ENCODE measurements at places on chromosomes 5 and 9.

DNA sequence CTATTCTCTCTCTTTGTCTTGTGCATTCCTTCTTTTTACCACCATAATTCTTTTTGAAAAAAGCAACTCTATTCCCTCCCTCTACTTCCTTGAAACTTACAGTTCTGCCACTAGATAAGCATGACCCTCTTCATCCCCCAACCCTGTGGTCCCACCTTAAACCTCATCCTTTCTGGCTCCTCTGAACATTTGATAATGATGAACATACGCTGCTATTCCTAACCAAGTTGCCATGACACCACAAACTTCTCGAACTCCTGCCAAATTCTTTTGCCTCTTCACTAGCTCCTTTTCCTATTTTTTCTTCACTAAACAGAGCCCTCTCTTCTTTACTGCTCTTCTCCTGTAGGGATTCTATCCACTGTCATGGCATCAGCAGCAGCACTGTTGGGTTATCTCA is 57.1 kb downstream of the MOCS2 start:
- DNase-seq, result no peak

DNA sequence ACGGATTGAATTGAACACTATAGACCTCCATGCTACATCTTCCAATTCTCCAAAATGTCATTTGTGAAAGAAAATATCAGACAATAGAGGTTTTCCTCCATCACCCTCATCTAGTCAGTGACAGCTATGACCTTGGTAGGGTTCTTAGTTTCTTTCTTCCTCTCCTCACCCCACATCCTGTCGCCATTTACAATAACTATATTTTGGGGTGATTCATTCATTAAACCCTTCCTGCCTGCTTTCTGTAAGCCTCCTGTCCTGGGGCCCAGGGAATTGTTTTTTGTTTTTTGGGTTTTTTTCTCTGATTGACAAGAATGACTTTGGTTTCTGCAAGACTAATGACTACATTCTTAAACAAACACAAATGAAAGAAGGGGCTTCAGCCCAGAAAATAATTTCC is 82.6 kb downstream of the PRELID2 start:
- no peak for DNase-seq

- no peak for DNase-seq
These were observed 262.1 kb upstream of the KLF4 start for GRCh38 chr9:107751567-107752210.

DNA sequence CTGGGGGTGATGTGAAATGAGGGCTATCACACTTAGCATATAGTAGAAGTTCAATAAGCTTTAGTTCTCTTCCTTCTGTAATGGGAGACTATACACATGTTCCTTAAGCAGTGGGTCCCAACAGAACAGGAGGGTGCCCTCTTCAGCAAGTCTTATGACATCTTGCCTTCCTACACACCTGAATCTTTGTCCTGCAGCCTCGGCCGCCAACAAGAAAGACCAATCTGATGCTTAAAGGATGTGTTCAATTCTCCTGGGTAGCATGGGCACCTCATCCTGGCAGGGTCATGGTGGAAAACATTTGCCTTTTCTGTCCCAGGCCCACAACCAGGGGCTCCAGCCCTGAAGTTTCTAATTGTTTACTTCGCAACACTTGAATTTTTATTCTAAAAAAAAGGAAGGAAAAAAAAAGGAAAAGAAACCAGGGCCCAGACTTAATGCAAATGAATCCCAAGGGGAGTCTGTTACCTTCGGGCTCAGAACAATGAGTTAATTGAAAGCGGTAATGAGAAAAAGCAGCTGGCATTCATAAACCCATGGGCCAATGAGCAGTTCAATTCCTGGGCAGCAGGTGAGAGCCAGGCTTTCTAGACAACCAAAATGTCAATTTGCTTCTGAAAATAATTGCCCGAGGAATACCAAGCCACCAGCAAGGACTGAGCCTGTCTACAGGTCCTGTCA is 26.2 kb upstream of the SMAD5 start:
- no peak for DNase-seq

GRCh38 chr5:62326302-62326701 is 20.3 kb downstream of the KIF2A start:
- no peak for DNase-seq

DNA sequence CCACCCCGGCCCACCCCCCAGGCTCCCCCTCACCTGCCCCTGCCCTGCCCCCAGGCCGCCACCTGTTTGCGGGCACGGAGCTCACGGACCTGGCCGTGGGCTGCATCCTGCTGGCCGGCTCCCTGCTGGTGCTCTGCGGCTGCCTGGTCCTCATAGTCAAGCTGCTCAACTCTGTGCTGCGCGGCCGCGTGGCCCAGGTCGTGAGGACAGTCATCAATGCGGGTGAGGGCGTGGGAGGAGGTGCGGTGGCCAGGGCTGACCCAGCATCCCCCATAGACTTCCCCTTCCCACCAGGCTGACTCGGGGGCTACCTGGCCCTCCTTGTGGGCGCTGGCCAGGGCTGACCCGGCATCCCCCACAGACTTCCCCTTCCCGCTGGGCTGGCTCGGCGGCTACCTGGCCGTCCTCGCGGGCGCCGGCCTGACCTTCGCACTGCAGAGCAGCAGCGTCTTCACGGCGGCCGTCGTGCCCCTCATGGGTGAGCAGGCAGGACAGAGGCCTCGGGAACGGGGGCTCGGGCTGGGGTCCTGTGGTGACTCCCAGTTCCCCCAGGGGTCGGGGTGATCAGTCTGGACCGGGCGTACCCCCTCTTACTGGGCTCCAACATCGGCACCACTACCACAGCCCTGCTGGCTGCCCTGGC is 3.5 kb downstream of the SLC34A3 start:
- no peak for DNase-seq

GRCh38 chr5:95068289-95068910 is 216.5 kb downstream of the MCTP1 start:
- no peak for DNase-seq

DNA sequence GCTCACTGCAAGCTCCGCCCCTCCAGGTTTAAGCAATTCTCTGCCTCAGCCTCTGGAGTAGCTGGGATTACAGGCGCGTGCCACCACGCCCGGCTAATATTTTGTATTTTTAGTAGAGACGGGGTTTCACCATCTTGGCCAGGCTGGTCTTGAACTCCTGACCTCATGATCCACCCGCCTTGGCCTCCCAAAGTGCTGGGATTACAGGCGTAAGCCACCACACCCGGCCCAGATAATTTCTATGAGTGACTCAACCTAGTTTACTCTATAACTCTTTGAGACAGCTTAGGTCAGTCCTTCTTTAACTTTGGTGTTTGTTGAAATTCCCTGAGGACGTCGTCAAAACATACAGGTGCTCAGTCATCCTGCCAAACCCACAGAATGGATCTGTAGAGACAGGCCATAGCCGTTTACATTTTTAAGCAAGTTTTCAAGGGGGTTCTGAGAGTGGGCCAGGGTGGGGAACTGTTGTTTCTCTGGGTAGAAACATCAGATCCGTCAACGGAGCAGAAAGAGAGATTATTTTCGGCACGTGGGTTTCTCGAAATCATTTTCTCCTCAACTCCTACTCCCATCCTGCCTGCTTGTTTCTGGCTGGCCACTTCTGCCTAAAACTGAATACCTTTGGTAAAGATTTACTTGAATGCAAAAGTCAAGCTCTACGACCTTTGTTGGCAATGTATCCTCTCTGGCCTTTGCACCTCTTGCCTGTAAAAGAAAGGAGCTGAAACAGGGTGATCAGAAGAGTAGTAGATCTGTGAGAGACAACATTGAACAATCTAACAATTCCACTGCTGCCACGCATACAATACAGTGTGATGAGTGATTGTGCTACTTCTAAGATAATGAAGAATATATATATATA is 6.0 kb upstream of the BOD1 start:
- no peak for DNase-seq

DNA sequence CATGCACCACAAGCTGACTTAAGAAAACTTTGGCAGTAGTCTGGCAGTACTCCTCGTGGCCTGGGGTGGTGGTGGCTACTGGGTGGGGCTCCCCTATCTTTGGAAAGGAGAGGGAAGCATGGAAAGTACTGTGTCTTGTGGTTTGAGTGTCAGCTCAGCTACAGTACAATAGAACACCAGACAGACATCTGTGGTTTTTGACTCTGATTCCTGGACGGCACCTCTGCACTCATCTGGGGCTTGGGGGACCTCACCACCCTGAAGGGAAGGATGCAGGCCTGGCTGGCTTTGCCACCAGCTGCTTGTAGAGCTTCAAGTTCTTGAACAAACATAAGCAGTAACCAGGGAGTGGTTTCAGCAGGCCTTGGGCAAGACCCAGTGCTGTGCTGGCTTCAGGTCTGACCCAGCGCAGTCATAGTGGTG is 40.6 kb downstream of the TNFSF8 start:
- DNase-seq, result no peak

Data from stimulated activated CD4-positive, alpha-beta T cell treated with anti-CD3 and anti-CD28 coated beads, Interleukin-1b, Interleukin-23, amount 100 ng/mL, for 24 hours (primary cell).